ENCODE measurements at places on chromosomes 2 and 18.

DNA sequence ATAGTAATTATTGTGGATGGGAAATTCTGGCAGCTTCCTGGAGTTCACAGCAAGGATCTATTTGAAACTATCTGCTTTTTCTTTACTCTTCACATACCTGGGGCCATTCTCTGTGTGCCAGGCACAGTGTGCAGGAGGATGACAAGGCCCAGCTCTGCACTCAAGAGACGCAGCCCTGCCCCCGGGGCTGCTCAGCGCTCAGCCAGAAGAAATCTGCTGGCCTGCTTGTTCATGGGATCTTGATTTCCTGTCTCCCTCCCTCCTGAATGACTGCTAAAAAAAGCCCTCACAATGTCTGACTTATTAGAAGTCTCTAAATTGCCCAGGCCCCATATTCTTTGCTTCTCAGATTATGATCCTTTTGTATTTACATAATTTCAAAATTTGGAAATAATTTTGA, 210.9 kb downstream of the DCDC2C start:
- DNase-seq: no peak

DNA sequence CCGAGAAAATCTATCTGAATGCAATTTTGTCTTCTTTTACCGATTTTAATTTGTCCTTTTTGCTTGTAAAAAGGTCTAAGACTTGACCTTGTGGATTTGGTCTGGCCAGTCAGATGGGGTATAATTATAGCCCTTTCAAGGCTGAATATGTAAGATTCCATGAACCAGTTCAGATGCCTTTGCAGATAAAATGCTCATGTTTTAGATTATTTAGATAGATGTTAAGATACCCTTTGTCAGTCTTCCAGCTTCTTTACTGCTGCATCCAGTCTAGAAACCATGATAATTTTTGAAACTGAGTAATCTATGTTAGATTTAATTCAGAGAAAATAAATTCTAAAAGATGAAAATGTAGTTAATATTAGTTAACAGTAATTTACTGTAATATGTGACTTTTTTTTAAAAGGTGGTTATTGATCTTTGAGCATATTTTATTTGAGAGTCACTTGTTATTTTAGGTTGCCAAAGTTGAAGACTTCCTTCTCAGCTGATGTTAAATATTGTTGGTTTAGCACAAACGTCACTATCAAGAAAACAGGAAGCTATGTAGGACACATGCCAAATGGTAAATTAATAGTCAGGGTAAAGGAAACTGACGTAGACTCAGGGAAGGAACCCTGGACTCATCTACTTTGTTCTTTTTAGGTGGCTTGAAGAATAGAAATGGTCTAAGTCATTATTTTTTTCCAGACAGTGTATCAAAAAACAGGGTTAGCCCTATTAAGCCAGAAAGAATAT, 29.8 kb downstream of the BABAM2 start:
- no peak for DNase-seq

GRCh38 chr2:164979113-164979512, 23.8 kb upstream of the SLC38A11 start:
- DNase-seq: no peak

DNA sequence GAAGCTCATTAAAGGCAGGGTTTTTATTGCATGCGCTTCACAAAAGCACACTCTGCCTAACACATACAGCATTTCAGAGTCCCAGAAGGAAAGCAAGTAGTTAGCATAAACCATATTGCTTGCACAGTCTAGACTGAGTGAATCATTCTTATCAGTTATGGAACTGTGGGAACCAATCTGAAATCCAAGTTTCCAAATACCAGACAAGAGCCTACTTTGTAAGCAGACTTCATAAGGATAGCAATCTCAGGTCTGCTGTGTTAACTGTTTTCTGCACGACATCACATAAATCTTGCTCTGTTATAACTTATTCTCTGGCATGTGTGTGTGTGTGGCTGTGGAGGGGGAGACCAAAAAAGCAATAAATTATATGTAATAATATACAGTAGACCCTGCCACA, 608.1 kb upstream of the REG3G start:
- no peak for DNase-seq

- DNase-seq: peak; percentile 99
Observed at GRCh38 chr2:26345545-26346453, at the start of gene SELENOI. Gene SELENOI, plus strand, starts transcription at chr2:26346143. Its CDS starts 90 bp downstream, at chr2:26346233.

- DNase-seq: no peak
Observed at GRCh38 chr2:122563781-122564180, 808.3 kb downstream of the TSN start.

DNA sequence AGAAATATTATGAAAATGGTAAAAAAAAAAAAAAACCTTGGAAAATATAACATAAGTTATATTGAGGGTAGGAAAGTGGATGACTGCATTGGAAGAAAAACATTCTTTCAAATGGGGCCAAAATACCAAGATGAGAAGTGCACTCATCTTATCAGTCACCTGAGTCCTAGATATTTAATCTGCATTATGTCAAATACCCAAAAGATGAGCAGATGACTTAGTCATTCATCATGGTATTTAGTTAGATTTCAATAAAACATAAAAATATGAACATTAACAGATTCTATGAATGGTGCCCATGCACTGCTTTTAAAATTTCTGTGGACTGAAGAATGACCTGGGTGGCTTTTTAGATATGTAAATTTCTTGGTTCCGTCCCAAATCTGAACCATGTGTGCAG, 56.9 kb downstream of the HNMT start:
- no peak for DNase-seq

- DNase-seq: no peak
Observed at GRCh38 chr2:113276216-113276760, 2.4 kb downstream of the PAX8 start.

DNA sequence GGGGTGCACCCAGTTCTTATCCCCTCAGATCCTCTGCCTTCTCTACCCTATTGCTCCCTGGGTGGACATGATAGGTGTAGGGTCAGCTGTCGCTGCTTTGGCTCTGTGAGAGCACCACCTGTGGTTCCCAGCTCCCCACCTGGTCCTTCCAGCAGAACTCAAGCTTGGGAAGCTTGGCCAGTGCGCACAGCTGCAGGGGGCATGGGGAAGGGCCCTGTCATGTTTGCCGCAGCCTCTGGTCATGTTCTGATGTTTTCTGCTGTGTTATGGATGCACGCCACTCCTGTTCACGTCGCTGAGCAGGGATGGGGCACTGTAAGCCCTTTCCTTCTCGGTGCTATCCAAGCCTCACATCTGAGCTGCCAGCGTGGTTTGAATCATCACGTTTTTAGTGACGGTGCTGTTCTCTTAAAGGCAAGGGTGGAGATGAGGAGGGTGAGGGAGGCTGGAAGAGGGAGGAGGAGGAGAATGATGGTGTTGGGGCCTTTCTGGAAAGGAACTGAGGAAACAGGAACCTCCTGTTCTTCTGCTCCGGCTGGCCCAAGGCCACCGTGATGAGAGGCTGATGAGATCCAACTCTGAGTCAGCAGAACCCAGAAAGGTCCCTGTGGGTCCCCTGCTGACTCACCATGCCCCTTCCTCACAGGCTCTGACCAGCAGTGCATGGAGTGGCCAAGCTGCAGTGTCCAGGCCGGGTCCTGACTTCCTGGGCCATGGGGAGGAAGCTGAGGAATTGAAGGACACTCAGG, 78.0 kb downstream of the LIPG start:
- no peak for DNase-seq

GRCh38 chr2:39778775-39779340, at the start of gene THUMPD2:
Gene THUMPD2, minus strand, starts transcription at chr2:39779258. Its CDS starts 19 bp downstream, at chr2:39779239.
- DNase-seq: peak; percentile 62

DNA sequence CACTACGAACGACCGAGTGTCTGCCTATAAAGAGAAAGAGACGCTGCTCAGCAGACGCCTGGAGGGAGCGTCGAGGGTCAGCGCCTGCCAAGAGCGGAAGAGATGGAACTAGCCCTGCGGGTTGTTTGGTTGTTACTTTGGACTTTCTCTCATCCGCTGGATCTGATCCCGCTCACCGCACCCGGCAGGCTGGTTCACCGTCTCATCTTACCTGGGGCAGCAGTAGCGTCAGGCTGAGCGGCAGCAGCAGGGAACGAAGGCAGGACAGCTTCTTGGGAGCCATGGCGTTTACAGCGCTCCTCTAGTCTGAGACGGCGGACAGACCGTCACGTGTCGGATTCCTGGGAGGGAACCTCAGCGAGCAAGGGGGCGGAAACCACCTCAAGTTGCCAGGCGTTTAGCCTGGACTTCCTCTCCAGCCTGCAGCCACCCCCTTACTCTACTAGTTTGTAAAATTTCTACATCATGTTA, 1.9 kb downstream of the GLB1L start:
- peak; percentile 68 for DNase-seq

- no peak for DNase-seq
Observed at GRCh38 chr2:52181080-52181479, 1149.1 kb upstream of the NRXN1 start.

GRCh38 chr2:43414033-43414432, 181.8 kb downstream of the THADA start:
- DNase-seq: no peak

- peak; percentile 42 for DNase-seq
Observed at GRCh38 chr2:129879614-129880180, 99.8 kb upstream of the RAB6C start.

- DNase-seq: no peak
Observed at GRCh38 chr2:216224388-216224787, 115.2 kb downstream of the XRCC5 start.

GRCh38 chr18:40159141-40160017, 1795.7 kb upstream of the PIK3C3 start:
- DNase-seq: no peak

GRCh38 chr2:55869637-55870325, 53.8 kb downstream of the EFEMP1 start:
- DNase-seq: no peak

DNA sequence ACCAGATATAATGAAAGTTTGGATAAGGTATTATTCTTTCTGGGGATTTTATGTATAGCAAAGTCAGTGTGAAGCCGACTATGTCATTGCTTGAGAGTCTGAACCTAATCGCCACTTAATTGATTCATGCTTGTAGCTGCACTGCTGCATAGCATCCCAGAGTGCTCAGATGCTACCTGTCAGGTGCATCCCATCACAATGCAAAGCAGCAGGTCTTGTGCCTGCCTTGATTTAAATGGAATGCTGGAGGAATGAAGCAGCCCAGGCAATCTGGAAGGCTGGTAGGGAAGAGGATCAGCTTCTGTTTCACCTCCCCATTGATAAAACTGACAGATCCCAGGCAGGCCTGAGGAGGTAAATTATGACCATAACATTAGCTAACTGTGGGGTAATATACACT, 40.4 kb upstream of the ATIC start:
- DNase-seq: no peak

DNA sequence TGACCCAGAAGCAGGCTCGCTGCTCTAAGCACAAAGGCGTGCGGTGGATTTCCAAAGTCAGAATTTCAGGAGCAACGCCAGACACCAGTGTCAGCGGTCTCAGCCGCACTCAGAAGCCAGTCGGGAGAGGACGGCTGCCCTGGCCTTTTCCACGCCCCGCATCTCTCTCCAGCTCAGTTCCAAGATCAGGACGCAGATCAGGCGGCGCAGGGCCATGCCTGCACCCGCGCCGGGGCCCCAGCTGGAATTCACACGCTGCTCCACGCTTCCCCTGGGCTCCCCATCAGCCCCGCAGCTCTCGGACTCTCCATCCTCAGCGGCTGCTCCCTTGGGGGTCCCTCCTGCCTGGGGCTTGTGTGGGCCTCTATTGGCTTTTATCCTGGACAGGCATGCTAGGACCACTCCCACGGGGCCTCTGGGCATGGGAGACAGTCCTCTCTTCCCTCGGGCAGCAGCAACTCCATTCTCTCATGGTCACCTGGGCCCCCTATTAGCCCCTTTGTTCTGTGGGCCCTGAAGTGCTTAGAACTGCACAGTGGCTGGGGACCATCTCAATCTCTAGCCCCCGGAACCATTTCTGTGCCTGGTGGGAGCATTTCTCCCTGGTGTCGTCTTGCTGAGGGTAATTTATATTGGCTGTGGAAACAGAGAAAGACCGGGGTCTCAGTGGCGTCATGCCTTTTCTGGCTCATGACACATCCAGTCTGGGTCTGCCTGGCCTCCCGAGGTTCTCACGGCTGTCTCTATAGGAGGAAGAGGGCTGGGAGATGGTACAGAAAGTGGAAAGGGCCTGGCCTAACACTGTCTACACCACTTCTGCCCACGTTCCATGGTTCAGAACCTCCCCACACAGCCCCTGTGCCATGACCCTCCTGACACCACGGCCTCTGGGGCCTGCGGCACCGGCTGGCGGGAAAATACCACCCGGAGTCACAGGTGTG, 14.9 kb upstream of the TMEM18 start:
- DNase-seq: no peak

- no peak for DNase-seq
Observed at GRCh38 chr18:370751-371608, 103.1 kb upstream of the THOC1 start.

GRCh38 chr18:46264255-46264654, 160.1 kb downstream of the HAUS1 start:
- DNase-seq: no peak

GRCh38 chr2:191114403-191114886, 36.3 kb downstream of the STAT4 start:
- no peak for DNase-seq

- no peak for DNase-seq
Observed at GRCh38 chr2:24680196-24680595, 113.0 kb downstream of the PTRHD1 start.

DNA sequence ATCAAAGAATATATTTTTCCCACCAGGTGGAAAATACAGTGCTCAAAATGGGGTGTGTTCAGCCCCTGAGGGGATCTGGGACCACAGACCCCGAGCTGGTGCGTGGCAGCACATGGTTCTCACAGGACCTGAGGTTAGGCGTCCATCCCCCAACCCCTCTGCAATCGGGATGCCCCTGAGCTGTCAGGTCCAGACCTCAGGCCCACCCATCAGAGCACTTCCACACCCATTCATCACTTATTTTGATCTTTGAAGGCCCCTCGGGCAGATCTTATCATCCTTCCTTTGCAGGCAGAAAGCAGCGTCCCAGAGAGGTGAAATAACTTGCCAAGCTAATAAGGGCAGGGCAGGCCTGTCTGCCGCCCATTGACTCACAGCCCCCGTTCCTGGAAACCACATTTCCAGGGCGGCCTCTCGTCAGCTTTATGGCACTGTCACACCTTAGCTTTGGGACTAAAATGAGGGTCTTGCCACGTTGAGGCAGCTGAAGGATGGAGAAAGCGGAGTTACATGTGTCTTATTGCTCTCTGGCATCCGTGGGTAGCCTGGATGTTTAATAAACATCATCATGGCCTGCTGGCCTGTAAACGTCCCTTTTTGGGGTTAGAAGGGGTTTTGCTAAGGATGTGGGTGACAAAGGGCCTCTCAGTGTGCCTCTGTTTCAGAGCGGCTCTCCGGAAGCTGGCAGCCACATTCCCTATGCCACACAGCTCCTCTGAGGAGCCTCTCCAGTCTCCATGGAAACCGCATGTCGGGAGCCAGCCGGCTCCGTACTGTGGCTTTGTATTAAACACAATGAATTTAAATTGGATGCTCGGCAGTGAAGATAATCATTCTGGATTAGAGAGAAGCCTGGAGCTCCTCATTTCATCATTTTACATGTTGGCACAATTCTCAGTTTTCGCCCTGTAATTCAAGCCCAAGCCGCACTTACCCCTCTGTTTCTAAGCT, 58.3 kb upstream of the MAPRE3 start:
- DNase-seq: no peak

GRCh38 chr2:23393722-23394121, 8.7 kb downstream of the KLHL29 start:
- no peak for DNase-seq

- no peak for DNase-seq
Observed at GRCh38 chr2:108079736-108080135, 93.4 kb downstream of the SLC5A7 start.
